Left renal pelvis (tissue), 4 donors: ENCODE measurements at places on chromosomes 3 and 15. TPM values are rescaled to one million over a fixed set of nuclear protein-coding genes. Genes with fewer than 3 reads are reported as not detected.
A peak's percentile ranks its signal among the peaks of the same experiment; 100 is the strongest.

DNA sequence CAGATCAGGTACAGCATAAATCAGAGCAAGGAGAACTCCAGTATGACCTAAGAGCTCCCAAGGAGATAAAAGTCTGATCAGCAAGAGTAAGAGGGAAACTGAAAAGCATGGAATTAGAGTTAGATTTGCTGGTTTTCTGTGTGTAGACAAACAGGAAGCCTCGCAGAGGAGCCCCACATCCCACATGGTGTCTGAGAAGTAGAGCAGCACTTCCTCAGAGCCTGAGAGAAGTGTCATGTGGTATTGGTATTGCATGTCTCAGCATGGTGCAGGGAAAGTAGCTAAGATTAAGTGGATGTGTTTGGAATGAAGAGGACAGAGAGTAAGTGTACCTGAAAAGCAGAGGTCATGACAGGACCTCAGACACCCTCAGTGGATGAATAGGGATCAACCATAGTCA lies 175.4 kb upstream of the GBE1 start:
- DNase-seq, result no peak

GRCh38 chr3:117632191-117632590 lies 922.6 kb downstream of the TUSC7 start:
- DNase-seq, result no peak

DNA sequence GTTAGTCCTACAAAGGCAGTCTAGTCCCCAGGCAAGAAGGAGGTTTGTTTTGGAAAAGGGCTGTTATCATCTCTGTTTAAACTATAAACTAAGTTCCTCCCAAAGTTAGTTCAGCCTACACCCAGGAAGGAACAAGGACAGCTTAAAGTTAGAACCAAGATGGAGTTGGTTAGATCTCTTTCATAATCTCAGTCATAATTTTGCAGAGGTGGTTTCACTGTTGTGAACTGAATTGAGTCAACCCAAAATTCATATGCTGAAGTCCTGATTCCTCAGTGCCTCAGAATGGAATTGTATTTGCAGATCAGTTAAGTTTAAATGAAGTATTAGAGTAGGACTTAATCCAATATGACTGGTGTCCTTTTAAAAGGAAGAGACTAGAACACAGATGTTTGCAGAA lies 101.0 kb upstream of the C3orf80 start:
- no peak for DNase-seq

DNA sequence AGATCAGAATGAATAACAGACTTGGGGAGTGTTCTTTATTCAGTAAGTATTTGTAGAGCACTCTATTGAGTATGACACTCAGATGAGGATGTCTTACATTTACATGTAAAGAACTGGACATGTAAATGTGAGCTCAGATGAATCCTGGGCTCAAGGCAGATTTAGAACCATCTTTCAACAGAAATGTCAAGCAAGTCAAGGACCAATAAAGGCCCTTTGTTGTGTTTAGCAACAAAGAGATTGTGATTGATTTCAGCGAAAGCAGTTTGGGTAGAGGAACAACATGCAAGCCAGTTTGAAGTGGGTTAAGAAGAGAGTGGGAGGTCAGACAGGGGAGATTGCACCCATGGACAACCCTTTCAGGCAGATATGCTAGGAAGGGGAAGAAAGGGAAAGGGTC lies 194.2 kb upstream of the DNAJC19 start:
- DNase-seq, result no peak

DNA sequence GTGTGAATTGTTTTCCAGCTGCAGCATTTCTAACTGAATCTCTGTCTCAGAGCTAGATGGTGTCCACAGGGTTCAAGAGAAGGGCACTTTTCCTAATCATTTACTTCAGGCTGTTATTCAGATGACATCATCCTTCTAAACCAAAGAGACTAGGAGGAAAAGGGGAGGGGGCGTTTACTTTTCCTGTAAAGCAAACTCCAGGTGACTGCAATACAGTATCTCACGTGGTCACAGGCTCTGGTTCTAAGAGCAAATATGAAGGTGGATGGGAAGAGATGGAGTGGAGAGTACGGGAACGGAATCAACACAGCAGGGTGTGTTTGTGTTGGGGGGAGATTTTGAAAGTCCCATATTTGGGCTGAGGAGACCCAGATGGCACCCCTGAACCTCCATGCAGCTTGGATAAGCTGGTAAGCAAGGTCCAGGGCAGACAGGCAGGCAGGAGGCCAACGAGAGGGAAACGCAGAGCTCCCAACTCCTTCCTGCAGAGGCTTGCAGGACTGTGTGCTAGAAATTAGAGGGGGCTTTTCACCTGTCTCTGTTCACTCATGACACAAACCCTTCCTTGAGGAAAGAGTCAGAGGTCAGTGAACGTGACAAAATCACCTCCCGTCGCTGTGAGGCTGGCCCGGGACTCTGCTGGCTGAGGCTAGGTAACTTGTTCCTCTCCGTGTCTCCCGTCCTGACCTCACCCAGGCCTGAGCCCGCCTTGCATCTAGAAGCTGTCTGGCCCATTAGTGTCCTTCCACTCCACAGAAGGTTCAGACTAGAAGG lies 151.2 kb downstream of the OPA1 start:
- DNase-seq, result peak; percentile 46

- DNase-seq, result no peak
Observed at GRCh38 chr3:148950806-148951205, 40.5 kb upstream of the GYG1 start.

- DNase-seq, result no peak
Observed at GRCh38 chr15:76328958-76329357, 7.6 kb upstream of the ISL2 start.

DNA sequence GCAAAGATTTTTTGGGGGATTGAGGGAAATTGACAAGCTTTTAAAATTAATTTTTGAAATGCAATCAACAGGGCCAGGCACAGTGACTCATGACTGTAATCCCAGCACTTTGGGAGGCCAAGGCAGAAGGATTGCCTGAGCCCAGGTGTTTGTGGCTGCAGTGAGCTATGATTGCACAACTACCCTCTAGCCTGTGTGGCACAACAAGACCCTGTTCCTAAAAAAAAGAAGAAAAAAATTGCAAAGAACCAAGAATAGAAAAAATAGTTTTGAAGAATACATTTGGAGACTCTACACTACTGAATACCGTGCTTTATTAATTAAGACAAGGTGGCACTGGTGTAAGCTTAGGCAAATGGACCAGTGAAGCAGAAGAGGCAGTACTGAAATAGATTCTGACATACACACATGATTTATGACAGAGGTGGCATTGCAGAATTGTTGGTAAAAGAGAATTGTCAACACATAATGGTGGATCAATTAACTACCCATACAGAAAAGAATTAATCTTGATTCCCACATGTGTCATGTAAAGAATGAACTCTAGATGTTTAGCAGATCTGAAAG lies 443.3 kb upstream of the ATP11B start:
- no peak for DNase-seq

- no peak for DNase-seq
Observed at GRCh38 chr3:137807998-137808397, 43.9 kb downstream of the SOX14 start.

GRCh38 chr3:160577556-160578195 lies 12.3 kb upstream of the KPNA4 start:
- DNase-seq, result no peak

DNA sequence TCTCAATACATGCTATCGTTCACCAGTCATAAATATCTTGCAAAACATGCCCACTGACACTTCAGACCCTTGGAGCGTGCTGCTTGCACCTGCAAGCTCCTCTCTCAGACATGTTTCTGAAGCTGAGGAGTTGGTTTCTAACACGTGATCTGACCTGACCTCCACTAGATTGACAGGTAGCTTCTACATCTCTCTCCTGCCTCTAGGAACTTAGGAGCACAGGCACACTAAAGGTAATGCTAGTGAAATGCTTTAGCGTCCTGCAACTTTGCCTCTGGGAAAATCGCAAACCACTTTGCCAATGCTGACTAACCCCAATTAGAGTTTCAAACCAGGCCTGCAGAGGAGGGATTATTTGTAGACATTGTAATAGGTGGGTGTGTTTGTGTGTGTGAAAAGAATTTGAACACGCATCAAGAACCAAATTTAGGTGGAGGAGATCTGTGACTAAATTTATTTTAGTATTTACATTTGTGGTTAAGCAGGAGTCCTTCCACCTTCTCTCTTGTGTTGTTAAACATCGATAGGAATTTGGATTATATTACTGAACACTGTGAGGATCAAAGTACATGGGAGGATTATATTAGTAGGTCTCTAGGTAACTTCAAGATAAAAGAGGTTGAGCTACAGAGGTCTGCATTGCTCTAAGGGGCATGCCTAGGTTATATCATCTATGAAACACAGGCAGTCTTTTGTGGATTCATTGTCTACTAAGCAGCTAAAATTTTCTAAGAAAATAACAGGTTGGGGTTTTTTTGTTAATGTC lies 86.7 kb upstream of the ZBED2 start:
- DNase-seq, result no peak

- no peak for DNase-seq
Observed at GRCh38 chr3:28294667-28295413, 53.4 kb downstream of the CMC1 start.

DNA sequence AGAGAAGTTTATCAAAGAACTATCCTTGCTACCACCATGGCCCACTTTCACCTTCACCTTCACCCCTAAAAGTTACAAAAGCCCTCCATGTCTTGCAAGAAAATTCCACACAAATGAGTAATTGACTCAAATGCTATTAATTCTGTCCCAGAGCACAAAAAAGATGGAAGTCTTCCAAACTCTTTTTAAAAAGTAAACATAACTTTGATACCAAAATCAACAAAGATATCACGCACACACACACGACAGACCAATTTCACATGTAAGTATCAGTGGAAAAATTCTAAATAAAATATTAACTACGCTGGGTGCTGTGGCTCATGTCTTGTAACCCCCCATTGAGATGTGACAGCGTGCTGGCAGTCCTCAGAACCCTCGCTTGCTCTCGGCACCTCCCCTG lies 1.1 kb upstream of the MCCC1 start:
- no peak for DNase-seq

DNA sequence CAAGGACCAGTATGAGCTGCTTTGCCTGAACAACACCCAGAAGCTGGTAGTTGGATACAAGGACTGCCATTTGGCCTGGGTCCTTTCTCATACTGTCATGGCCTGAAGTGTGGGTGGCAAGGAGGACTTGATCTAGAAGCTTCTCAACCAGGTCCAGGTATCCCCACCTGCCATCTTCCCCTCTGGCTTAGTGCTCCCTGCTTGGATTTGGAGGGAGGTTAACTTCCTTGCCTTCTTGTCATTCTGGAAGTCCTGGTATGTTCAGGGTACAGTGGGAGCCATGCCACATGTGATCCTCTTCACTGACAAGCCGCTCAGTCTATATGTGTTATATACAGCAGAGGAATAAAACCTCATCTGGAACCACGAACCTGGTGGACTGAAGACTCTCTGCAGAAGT lies 37.7 kb upstream of the TOPBP1 start:
- no peak for DNase-seq

GRCh38 chr3:33211444-33211843 lies 7.2 kb downstream of the SUSD5 start:
- no peak for DNase-seq

- DNase-seq, result no peak
Observed at GRCh38 chr3:166669781-166670180, 710.3 kb downstream of the ZBBX start.

DNA sequence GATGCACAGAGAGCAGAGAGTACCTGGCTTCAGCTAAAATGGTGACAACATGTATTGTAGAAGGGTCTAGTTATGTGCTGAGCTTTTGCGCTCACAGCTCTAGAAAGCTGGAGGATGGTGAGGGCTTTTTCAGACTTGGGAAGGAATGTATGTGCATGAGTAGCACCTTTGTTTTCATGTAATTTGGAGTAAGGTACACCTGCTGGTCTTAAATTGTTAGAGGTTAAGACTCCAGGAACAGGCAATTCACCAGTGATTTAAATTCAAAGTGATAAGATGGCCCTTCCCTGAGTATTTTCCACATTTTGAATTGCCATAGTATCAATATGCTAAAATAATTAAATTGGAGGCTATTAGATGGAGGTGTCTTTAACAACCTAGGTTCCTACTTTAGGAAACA lies 436.4 kb upstream of the GOLIM4 start:
- DNase-seq, result no peak

DNA sequence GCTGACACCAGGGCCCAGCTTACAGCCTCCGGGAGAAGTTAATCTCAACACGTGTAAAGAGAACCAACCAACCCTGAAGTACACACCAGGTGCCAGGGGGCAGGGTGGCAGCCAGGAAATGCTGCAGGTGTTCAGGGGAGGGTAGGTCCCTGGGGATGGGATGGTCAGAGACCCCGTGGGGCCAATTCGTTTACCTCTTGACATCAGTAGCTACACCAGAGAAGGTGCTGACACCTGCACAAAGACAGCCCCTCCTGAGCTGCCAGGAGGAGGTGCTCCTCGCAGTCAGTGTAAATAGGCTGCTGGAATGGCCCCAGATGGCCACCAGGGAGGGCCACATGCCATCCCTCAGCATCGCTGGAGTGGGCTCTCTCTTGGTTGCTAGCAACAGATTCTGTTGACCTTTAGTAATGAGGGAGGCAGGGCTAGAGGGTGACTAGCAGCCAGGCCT lies 52.8 kb downstream of the CORO2B start:
- no peak for DNase-seq

GRCh38 chr3:157088601-157089454 lies 71.1 kb downstream of the CCNL1 start:
- peak; percentile 90 for DNase-seq

- no peak for DNase-seq
Observed at GRCh38 chr3:141313093-141313683, 55.1 kb upstream of the ZBTB38 start.

DNA sequence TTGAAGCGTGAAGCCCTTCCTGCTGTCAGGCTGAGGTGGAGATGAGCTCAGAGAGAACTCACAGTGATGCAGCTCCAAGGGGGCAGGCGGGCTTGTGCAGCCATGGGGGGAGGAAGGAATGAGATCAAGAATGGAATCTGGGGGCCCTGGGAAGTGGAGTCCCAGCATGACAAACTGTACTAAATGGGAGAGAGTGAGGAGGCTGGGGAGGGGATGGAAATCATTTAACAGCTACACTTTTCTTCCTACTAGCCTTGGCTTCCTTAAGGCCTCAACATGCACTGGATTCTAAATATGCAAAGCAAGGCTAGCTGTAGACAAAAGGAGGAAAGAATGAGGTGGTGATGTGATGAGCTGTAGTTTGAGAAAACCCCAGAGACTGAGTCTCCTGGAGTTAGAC lies 133.9 kb downstream of the EEFSEC start:
- no peak for DNase-seq

GRCh38 chr15:74376226-74376625 lies 8.8 kb upstream of the CYP11A1 start:
- DNase-seq, result no peak

The GMNC gene
- 0.63 TPM for polyA plus RNA-seq

The PPP2R3A gene
- polyA plus RNA-seq, result 21.6 TPM

The ANO10 gene
- 34.4 TPM for polyA plus RNA-seq

The BFSP2 gene
- polyA plus RNA-seq, result not detected

The PLSCR2 gene
- polyA plus RNA-seq, result 1.5 TPM

The CMTM8 gene
- polyA plus RNA-seq, result 8.0 TPM

The ACOX2 gene
- 40.0 TPM for polyA plus RNA-seq

The TGM4 gene
- 0.10 TPM for polyA plus RNA-seq

The LYZL4 gene
- not detected for polyA plus RNA-seq

The RNU5B-1 gene
- polyA plus RNA-seq, result not detected

The ACY1 gene
- polyA plus RNA-seq, result 98.3 TPM
